ENCODE measurements at places on chromosomes 11 and 22. TPM values are rescaled to one million over a fixed set of nuclear protein-coding genes. Genes with fewer than 3 reads are reported as not detected.

Gene FXYD2
- 11.2 TPM for total RNA-seq

Gene TESMIN
- total RNA-seq, result 6.1 TPM

Gene ABCG4
- total RNA-seq, result not detected

GRCh38 chr11:84655712-84656111, 971.4 kb downstream of the DLG2 start:
- no peak for DNase-seq

DNA sequence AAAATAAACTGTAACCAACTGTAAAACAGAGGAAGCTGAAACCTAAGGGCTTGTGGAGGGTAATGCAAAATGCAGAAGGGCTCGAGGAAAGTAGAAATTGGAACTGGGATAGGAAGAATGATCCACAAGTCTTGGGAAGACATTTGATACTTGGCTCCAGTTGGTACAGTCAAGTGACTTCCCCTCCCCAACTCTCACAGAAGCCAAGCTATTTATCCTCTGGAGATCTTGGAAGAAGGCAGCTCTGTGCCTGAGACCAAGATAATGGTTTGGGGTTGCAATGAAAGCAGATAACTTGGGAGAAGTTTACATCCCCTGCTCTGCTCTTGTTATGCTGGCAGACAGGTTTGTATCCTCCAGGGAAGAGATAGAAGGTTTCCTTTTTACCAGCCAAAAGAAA, 198.9 kb upstream of the ZC3H12C start:
- DNase-seq, result no peak

Gene LRRC56
- 4.4 TPM for total RNA-seq

DNA sequence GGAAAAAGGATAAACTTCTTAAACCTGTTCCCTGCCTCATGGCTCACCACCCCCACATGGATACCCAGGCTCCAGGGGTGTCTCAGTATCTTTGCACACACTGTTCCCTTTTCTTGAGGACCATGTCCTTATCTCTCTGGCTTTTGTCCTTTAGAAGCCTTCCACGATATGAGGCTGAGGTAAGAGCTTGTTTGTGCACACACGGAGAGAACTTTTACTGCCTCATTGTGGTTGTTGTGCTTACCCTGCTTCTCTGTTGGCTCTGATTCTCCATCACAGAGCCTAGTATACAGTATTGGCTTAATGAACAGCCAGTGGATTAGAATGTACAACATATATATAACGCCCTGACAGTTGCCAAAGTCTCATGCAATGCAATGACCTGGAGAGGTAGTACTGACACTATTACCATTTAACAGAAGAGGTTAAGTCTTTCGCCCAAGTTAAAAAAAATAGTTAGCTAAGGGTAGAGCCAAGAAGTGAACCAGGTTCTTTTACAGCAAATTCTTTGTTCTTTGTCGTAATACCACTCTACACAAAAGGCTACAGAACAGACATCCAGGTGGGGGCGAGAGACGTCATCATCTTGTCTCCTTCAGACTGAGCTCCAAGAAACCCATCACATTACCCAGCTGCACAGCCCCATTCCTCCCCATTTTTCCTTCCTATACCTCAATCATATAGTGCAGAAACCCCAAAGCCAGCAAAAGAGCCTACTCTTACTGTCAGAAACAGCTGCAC, 117.3 kb downstream of the PLEKHA7 start:
- no peak for DNase-seq

GRCh38 chr11:20113149-20113438, 47.2 kb downstream of the DBX1 start:
- DNase-seq, result no peak

Gene BIK
- total RNA-seq, result 3.2 TPM

Gene GSTT2
- not detected for total RNA-seq

- no peak for DNase-seq
Measured at GRCh38 chr22:49480896-49481658, 346.6 kb downstream of the BRD1 start.

DNA sequence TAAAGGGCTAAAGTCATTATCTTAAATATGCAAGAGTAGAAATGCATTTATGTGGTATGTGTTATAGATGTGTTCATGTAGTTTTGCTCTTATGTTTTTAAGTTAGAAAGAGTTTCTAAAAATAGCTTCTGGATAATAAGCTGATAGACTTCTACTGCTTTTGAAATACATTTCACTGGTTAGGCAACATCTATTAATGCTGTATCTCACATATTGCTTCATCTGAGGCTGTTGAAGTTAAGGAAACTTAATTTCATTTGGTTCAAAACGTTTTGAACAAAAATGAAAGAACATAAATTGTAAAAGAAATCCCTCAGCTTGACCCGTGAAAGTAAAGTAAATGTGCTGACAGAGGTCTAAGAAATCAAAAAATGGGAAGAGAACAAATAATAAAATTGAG, 164.0 kb upstream of the CTSC start:
- DNase-seq, result no peak

DNA sequence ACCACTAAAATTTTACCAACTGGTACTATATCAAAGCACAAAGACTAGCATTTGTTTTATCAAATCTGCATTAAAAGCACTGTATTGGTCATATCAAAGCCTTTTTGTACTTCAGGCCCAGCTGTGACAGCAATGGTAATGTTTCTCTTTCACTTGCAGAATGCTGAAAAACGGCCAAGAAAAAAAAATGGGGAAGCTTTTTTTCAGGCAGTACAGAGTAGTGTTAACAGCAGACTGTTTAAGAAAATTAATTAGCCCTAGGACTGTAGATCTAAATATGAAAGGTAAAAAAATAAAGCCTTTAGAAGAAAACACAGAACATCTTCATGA, 33.3 kb downstream of the DENND5A start:
- no peak for DNase-seq

DNA sequence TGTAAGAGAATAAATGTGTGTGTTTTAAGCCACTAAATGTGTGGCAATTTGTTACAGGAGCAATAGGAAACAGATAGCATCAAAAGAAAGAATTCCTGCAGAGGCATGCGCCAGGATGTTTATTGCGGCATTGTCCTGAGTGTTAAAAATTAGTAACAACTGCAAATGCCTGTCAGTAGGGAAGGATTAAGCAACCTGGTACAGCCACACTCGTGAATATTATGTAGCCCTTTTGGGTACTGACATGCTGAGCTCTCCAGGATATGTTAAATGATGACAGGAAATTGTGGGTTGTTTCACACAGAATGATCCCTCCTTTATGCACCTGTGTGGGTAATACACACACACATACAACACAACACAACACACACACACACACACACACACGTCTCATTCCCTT, 69.7 kb upstream of the MYOD1 start:
- DNase-seq, result no peak

DNA sequence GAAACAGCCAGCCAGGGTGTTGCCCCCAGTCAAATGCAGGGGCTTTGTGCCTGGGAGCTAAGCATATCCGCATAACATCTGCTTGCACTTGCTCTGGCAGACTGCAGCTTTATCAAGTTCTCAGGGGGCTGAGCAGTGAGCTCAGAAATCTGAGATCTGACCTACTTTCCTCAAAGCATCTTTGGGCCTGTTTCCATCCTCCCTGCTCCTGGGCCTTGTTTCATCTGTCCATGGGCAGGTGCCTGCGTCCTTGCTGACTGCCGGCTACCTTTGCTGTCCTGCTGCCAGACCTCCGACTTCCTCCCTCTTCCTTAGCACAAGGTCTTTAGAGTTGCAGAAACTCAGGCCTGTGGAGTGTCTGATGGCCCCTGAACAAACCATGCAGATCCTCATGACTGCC, 131.2 kb upstream of the B3GAT1 start:
- no peak for DNase-seq

Gene TMEM45B
- total RNA-seq, result 3.7 TPM

Gene MS4A3
- total RNA-seq, result 0.44 TPM

GRCh38 chr22:39773976-39774539, 119.5 kb downstream of the ENTHD1 start:
- no peak for DNase-seq

- DNase-seq, result no peak
Measured at GRCh38 chr11:69630424-69630823, 10.5 kb upstream of the CCND1 start.

GRCh38 chr11:117473481-117474091, 145.9 kb downstream of the CEP164 start:
- DNase-seq, result no peak

Gene ARRB1
- total RNA-seq, result 50.9 TPM

GRCh38 chr22:26985931-26986782, 328.8 kb downstream of the MIAT start:
- no peak for DNase-seq

Gene GPHA2
- not detected for total RNA-seq

Gene ZNF70
- 3.2 TPM for total RNA-seq

DNA sequence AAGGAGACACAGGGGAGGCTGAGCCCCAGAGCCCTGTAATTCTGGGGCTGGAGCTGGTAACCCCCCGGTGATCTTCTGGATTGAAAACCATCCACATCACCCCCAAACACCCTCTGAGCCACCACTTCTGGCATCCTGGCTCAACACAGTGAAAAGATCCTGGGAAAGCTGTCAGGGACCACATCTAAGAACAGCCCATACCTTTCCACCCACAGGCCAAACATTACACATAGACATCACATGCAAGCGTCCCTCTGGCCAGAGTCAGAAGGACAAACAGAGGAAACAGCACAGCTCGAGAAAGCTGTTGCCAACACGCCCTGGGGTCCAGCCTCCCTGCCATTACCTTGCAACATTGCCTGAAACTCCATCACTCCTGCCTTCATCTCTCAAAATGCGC, 469.5 kb downstream of the SOX6 start:
- no peak for DNase-seq

DNA sequence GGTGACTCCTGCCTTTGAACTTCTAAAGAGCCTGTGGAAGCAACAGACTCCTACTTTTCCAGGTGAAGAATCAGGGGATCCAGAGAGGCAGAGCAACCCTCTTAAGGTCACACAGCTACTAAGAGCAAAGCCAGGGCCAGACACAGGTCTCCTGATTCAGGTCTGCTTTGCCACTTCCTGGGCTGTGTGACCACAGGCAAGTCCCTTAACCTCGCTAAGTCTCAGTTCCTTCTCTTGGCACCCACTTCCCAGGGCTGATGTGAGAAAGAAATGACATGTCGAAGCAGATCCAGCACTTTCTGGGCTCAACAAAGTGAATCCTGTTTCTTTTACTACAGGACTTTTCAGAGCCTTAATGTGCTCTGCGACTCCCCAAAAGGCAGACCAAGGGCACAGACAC, 30.2 kb downstream of the UQCR10 start:
- DNase-seq, result no peak

Gene SLC15A3
- 12.2 TPM for total RNA-seq

- DNase-seq, result no peak
Measured at GRCh38 chr11:33910296-33910957, 18.6 kb upstream of the LMO2 start.

GRCh38 chr11:492427-493226, 14.4 kb downstream of the RNH1 start:
- DNase-seq, result no peak

Gene BDNF
- total RNA-seq, result 0.09 TPM

Gene DGKZ
- total RNA-seq, result 241 TPM

DNA sequence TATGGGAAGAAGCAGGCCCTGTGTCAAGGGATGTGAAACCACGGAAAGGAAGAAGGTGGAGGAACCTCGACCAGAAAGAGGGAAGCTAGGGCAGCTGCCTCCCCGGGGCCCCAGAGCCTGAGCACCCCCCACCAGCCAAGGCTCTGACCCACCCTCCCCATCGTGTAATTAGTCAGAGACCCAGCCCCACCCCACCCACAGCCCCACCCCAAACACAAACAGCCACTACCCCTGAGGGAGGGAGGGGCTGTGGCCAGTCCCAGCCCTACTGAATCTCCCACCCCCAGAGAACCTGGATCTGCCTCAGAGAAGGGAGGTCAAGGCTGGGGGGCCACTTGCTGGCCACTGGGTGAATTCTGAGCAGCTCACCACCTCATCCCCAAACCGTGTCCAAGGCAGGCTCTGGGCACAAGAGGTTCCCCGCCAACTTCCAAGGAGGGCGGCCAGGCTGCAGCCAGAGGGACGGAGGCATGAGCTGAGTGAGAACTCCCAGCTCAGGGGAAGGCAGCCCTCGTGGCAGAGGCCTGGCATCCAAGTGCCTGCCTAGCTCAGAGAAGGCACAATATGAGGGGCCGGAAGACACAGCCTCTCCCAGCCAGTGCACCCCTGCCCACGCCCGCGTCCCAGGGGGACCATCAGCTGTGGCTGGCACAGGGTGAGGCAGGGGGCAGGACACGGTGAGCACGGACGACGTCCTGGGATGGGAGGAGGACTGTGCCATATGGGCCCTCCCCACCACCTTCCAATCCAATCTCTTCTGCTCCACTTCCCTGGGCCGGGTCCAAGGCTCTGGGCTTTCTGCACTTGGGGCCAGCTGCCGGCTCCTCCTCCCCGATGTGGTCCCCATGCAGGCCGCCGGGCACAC, 2.7 kb downstream of the PLXNB2 start:
- DNase-seq, result no peak

- DNase-seq, result peak; percentile 63
Measured at GRCh38 chr11:269146-269890, 8.9 kb upstream of the NLRP6 start.

Gene TYR
- total RNA-seq, result not detected

DNA sequence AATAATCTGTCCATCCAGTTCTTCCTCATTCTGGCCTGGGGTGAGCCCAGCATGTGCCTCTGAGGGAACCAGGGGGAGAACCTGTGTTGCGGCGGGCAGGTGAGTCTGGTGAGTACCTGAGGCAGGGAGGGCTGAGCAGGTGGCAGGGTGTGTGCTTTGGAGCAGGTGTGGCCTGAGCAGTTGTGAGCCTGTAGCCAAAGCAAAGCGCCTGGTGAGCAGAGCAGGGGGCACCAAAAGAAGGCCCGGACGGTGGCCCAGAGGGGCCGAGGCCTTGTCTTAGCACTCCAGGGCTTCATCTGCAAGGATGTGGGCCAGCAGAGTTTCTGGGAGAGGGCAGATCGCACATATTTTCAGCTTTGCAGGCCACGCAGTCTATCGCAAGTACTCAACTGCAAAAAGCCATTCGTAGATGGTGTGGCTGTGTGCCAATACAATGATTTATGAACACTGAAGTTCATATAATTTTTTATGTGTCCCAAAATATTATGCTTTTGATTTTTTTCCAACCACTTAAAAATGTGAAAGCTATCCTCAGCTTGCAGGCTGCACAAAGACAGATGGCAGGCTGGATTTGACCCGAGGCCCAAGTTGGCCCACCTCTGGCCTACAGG, 8.7 kb downstream of the GLB1L2 start:
- DNase-seq, result no peak

Gene KCNC1
- total RNA-seq, result not detected

- no peak for DNase-seq
Measured at GRCh38 chr22:33440756-33441155, 382.6 kb upstream of the SYN3 start.

DNA sequence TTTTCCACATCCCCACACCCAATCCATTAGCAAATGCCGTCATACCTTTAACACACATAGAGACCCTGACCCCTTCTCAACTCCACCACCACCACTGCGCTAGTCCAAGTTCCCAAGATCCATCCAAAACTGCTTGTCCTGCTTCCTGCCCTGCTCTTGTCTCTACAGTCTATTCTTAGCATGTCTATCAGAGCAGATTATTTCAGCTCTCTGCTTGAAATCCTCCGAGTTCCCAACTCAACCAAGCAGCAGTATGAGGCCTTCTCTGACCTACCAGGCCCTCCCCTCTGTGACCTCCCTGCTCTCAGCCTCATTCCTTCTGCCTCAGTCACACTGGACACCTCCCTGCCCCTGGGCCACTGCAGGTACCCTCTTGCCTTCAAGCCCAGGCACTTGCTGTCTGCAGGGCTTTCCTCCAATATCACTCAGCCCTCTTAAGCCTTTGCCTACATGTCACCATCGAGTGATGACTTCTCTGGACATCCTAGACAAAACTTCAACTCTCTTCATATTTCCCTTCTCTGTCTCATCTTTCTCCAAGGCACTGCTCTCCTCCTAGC, 134.6 kb downstream of the SPATA19 start:
- DNase-seq, result no peak
